CD4-positive, alpha-beta T cell (primary cell): ENCODE measurements at places on chromosomes 6 and 20.

DNA sequence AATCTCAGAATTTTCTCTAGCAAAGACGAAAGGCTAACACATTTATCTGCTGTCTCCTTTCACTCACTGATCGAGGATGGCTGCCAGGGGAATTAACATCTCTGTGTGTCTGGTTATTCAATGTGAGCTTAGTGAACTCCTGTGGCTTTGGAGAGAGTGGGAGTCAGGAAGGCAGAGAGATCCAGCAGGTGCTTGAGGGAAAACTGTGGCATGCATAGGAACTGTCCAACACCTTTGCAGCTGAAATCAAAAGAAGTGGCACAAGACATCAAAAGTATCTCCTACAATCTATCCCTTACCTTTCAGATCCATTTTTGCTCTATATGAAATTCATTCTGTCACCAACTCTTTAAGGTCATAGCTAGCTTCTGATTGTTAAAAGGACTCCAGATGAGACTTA lies 11.8 kb upstream of the FAM184A start:
- no peak for DNase-seq

DNA sequence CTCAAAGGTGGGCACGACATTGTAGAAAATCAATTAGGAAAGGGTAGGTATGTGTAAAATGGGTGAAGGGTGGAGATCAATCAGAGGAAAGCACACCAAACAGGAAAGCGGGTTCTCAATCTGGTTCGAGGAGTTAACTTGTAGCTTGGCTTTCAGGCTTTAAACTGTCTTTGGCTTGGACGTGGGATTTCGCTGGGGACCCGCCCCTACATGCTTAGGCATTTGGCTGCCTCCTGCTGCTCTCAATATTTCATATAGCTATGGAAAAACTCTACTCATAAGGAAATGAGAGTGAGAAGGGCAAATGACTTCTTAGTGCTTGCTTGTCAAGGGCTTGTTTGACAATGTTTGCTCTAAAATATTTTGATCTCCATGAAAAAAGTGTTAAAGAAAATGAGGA lies 38.1 kb upstream of the PDE7B start:
- no peak for DNase-seq

DNA sequence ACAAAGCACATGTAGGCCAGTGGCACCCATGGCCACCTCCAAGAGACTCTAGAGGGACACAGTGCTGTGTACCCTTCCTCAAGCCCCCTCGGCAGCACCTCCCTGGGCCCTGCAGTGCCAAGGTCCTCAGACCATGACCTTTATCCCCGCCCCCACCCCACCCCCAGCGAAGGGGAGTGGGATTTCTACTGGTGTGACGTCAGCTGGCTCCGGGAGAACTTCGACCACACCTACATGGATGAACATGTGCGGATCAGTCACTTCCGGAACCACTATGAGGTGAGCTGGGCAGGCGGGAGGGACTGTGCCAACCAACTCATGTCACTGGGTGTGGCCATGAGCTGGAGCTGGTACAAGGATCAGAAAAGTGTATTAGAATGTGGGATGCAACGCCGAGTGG lies 38.0 kb downstream of the TTLL9 start:
- DNase-seq: no peak

- no peak for DNase-seq
Measured at GRCh38 chr6:24428615-24429014, 25.9 kb downstream of the MRS2 start.

GRCh38 chr20:24718696-24719095 lies 230.4 kb upstream of the CST7 start:
- DNase-seq: no peak

- DNase-seq: no peak
Measured at GRCh38 chr6:163708466-163708865, 293.9 kb downstream of the QKI start.

- DNase-seq: no peak
Measured at GRCh38 chr6:2953098-2953497, 18.3 kb downstream of the SERPINB6 start.

GRCh38 chr20:35971981-35972380 lies 3.6 kb downstream of the CNBD2 start:
- DNase-seq: no peak
